ENCODE measurements at places on chromosomes 2 and 18.
A peak's percentile ranks its signal among the peaks of the same experiment; 100 is the strongest.

DNA sequence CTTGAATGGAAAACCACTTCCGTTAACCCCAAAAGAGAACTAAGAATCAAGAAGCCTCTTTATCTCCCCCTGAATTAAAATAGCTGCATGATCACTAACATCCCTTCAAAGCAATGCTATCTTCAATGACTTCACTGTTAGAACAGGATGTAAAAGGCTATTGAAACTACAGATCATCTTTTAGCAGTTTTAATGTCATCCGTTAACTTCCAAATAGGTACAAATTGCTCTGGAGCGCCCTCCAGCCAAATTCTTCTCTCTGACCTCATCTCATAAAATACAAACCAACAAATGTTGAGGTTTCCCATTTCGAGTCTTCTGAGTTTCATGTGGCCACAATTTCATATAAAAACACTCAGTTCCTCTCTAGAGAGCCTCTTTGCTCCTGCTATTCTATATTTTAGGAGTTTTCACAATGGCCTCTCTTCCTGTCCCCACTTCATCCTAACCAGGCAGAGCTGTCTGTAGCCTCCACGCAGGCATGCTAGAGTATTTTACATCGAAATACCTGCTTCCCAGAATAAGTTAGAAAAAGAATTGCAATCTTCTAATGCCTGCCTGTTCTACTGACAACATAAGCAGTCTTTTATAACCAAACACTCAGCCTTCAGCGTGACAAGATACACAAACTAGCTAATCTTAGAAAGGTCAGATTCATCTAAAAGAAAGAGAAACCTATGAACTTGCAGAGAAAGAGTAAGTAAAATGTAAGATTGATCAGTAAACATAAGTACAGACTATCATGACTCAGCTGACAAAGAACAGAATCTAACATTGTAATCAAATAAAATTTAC, 37.9 kb downstream of the B4GALT6 start:
- no peak for DNase-seq

DNA sequence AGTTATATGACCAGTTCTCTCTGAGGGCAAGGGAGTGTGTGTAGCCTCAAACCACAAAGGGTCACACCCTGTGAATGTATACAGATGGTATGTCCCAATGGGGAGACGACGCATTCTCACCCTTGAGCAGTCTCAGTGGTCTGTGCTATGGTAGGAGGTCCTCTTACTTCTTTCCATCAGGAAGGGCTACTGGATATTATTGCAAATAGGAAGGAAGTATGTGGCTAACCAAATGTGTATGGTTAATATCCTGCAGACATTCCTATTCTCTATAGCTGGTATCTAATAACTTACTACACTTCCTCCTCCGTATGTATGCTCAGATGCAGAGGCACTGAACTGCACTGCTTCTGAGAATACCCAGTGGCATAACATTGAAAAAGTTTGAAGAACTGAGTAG, 306.7 kb upstream of the CCDC68 start:
- no peak for DNase-seq

DNA sequence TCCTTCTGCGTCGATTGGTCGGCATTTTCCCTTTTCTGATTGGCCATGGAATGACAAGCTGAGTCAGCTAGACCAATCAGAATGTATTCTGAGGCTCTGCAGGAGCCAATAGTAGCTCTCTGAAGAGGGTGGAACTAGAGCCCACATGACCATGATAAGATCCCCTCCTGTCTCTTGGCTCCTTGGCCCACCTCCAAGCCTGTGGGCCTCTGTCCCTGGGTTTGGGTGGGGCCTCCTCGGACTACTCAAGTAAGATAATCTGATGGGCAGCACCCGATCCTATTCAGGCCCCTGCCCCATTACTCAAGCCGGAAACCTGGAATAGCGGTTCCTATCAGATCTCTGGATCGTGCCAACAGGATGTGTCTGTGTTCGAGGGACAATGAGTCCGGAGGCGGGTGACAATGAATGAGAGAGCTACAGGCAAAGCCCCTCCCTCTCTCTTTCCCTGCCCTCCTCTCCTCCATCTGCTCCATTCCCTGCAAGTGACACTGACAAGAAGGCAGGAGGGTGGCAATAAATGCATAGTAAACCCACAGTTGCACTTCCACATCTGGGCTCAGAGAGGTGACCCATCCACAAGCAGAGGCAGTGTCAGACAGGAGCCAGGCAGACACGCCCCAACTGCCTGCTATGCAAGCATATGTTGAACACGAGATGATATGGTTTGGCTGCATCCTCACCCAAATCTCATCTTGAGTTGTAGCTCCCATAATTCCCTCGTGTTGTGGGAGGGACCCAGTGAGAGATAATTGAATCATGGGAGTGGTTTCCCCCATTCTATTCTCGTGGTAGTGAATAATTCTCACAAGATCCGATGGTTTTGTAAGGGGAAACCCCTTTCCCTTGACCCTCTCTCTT, 114.7 kb downstream of the TNS1 start:
- peak; percentile 62 for DNase-seq

- no peak for DNase-seq
Observed at GRCh38 chr2:237281836-237282306, 132.1 kb downstream of the COL6A3 start.

- DNase-seq: no peak
Observed at GRCh38 chr2:191350826-191351225, 105.6 kb downstream of the MYO1B start.

DNA sequence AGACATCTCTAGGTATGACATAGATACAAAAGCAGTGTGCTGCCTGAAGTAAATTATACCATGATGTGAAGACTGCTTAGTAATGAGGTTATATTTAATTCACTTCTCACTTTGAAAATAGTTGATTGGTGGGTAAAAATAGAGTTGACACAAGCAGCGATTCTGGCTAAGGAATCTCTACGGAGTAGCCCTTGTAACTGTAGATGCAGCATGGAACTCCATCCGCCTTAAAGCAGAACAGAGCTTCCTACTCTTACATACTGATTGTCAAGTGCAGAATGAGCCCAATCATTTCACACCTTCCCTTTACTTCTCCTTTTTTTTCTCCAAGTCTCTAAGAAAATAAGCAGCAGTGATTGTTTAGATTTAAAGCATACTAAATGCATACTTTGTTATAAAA, 1594.6 kb upstream of the SLC39A10 start:
- no peak for DNase-seq

Data from upper lobe of left lung (tissue), 6 donors.